ENCODE measurements at places on chromosomes 1 and 21. TPM values are rescaled to one million over a fixed set of nuclear protein-coding genes. Genes with fewer than 3 reads are reported as not detected.

Gene CAMK1G
- total RNA-seq = 0.90 TPM

Gene RPS6KC1
- total RNA-seq = 70.3 TPM

Gene MYBPHL
- total RNA-seq = not detected

Gene NCAM2
- total RNA-seq = 5.9 TPM

All from fibroblast of the aortic adventitia (primary cell).